ENCODE measurements at places on chromosomes 16 and 17. TPM values are rescaled to one million over a fixed set of nuclear protein-coding genes. Genes with fewer than 3 reads are reported as not detected.

NAA60 gene
- 38.7 TPM for total RNA-seq

ABCC11 gene
- 0.24 TPM for total RNA-seq

CTRB1 gene
- not detected for total RNA-seq

- ATAC-seq: no peak
These were observed 589.7 kb downstream of the CDH11 start for GRCh38 chr16:64532117-64532516.
